Stimulated activated CD8-positive, alpha-beta memory T cell treated with anti-CD3 and anti-CD28 coated beads, Interleukin-4, amount 100 ng/mL, for 48 hours (primary cell): ENCODE measurements at places on chromosomes 4 and X.

- DNase-seq = no peak
These were observed 163.4 kb downstream of the BANK1 start for GRCh38 chr4:101953949-101954348.

GRCh38 chrX:44937606-44938005, 64.6 kb downstream of the KDM6A start:
- no peak for DNase-seq

DNA sequence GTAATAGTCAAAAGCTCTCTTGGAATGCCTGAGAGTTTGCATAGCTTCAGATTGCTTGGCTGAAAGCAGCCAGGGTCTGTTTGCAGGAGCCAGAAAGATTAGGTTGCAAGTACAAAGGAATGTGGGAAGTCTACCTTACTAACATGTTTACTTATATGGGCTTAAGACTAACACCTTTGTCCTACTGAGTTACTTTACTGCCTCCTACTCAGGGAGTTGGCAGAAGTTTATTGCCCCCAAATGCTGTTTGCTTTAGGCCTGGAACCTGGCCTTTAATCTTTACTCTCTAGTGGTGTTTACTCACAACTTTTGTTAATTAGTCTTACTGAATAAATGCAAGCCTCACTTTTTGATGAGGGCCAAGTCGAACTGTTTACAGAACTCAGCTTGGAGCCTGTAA, 219.4 kb upstream of the ZC4H2 start:
- DNase-seq = no peak

DNA sequence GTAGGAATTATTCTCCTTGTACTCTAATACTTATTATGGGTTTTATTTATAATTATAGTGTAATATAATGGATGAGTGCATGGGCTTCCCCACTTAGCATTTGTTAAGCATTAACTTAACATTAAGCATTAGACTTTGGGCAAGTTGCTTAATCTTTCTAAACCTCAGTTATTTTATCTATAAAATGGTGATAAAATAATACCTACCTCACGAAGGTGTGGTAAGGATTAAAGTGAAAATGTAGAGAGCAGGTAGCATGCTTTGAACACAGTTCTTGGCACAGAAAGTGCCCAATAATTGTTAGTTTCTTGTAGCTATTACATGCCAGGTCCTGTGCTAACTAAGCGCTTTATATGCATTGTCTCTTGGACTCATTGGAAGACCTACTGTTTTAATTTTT, 2.6 kb downstream of the MSMO1 start:
- DNase-seq = no peak

- no peak for DNase-seq
These were observed 35.8 kb upstream of the UCP1 start for GRCh38 chr4:140604544-140604943.
